PC-3 (cell line): ENCODE measurements at places on chromosomes 13 and 19.

DNA sequence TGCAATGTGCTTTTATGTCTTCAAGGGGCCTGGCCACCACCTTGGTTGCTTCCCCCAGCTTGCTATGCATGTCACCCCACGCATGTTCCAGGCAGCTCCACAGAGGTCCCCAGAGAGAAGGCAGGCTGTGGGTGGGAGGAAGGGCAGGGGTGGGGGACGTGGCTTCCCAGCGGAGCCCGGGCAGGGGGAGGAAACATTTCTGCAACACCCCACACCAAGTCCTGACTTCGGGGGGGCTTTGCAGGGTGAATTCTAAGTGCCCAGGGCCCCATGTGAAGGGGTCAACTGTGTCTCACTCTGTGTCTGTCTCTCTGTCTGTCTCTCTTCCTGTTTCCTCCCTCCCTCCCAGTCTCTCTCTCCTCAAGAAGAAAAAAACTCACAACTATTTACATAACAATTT is 39.6 kb downstream of the LTBP4 start:
- peaks cover 2% of the 10 kb centered on the region for H3K4me1 ChIP-seq
- H3K4me3 ChIP-seq: no peak overlapping the region
- no peak for DNase-seq

GRCh38 chr13:78129359-78129758 is 210.7 kb upstream of the EDNRB start:
- no peak overlapping the region for H3K27ac ChIP-seq
- no peak overlapping the region for H3K4me3 ChIP-seq

- H3K27ac ChIP-seq: no peak overlapping the region
- peaks cover 79% of the 10 kb centered on the region for H3K36me3 ChIP-seq
- no peak overlapping the region for H3K4me3 ChIP-seq
- H3K27me3 ChIP-seq: no peaks in the 10 kb centered on the region
Measured at GRCh38 chr19:10145031-10145430, 25.3 kb upstream of the EIF3G start.

- H3K27me3 ChIP-seq: peaks cover 70% of the 10 kb centered on the region
- no peaks in the 10 kb centered on the region for H3K36me3 ChIP-seq
- no peaks in the 10 kb centered on the region for H3K4me1 ChIP-seq
- no peak for DNase-seq
Measured at GRCh38 chr13:112249644-112250610, 126.2 kb upstream of the SPACA7 start.

DNA sequence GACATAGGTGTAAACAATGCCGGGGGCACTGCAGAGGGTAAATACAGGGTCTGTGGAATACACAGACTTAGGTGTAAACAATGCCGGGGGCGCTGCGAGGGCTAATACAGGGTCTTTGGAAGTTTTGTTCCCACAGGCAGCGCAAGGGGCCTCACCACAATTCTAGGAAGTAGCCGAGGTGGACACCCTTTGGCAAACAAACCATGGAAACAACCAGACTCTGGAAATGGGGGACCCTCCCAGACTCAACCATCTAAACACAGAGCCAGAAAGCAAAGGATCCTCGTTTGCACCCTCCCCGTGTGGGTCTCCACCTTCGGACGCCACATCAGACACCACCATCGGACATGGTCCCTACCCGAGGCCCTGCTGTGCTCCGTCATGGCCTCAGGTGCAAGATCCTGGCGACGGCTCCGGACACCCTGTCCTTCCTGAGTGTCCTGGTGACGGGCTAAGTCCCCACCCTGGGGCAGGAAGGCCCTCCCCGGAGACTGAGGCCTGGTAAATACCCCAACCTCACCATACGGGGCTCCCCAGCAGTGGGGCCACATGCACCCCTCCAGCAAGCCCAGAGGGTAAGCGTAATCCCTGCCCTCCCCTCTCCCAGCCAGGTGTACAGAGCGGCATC is 16.7 kb upstream of the PLPP2 start:
- H3K4me1 ChIP-seq: no peaks in the 10 kb centered on the region
- H3K4me3 ChIP-seq: no peak overlapping the region
- DNase-seq: no peak
- no peak overlapping the region for H3K27ac ChIP-seq

DNA sequence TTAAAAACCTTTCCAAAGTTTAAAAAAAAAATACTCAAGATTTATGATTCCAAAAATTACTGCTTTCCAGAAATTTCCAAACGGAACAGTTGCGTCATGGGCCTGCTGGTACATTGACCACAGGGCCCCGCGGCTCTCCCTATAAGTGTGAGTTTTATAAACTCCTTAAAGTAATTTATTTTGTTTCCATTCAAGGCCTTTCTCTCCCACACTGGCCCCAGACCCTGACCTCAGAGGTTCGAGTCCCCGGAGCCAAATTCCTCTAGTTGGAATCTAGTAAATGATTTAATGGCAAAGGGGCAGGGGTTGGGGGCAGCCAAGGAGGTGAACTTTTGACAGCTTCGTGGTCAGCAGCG is 97.5 kb downstream of the INSR start:
- H3K36me3 ChIP-seq: no peaks in the 10 kb centered on the region
- H3K4me1 ChIP-seq: peaks cover 7% of the 10 kb centered on the region; the same call in 1 of the 2 replicates
- no peaks in the 10 kb centered on the region for H3K27me3 ChIP-seq
- peak overlapping the region; percentile 88; the same call in 1 of the 2 replicates for H3K4me3 ChIP-seq

DNA sequence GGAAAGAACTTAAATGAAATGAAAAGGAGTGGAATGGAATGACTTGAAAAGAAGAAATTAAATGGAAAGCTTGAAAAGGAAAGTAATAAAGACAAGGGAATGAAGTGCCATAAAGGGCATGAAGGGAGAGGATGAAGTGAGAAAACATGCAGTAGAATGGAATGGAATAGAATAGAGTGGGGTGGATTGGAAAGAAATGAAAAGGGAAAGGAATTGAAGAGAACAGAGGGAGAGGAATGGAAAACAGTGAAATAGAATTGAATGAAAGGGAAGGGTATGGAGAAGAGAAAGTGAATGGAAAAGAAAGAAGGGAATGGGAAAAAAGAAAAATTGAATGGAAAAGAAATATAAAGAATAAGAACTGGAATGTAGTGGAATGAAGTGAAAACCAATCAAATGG is 9.2 kb upstream of the ZNF180 start:
- DNase-seq: no peak
- H3K36me3 ChIP-seq: no peaks in the 10 kb centered on the region
- no peak overlapping the region for H3K4me3 ChIP-seq
- no peaks in the 10 kb centered on the region for H3K4me1 ChIP-seq
- peaks cover 8% of the 10 kb centered on the region; the same call in 1 of the 2 replicates for H3K27me3 ChIP-seq

DNA sequence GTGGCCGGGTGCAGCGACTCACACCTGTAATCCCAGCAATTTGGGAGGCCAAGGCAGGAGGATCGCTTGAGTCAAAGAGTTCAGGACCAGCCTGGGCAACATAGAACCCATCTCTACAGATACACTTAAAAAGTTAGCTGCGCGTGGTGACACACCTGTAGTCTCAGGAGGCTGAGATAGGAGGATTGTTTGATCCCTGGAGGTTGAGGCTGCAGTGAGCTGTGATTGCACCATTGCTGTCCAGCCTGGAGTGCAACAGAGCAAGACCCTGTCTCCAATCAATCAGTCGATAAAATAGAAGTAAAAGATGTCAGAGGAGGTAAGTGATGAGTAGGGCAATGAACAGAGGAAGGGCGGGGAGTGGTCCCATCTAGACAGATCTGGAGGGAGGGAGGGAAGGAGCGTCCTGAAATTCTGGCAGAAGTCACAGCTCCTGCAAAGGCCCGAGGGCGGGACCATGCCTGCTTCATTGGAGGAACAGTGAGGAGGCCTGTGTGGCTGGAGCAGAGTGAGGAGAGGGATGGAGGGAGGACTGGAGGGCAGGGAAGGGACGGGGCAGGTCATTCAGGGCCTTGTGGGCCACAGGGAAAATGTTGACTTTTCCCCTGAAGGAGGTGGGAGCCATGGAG is 9.7 kb downstream of the SMIM24 start:
- no peaks in the 10 kb centered on the region for H3K27me3 ChIP-seq
- no peaks in the 10 kb centered on the region for H3K4me1 ChIP-seq
- no peak overlapping the region for H3K27ac ChIP-seq
- H3K4me3 ChIP-seq: no peak overlapping the region

DNA sequence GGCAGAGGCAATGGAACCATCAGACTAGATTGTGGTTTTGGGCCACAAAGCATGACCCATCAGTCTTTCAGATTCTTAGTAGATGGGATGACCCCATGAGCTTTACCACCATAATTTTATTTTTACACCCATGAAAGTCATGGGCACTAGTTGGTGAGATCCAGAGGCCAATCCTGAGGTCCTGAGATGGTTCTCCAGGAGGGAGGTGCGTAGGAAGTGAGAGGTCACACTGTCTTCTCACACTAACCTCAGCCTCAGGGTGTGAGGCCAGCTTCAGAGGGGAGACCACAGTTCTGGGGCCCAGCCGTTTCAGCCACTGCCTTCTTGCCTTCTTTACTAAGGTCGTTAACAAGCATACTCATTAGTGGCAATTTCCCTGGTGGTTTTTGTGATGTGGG is 106.4 kb downstream of the AKAP11 start:
- H3K36me3 ChIP-seq: no peaks in the 10 kb centered on the region
- no peak overlapping the region for H3K4me3 ChIP-seq
- no peaks in the 10 kb centered on the region for H3K27me3 ChIP-seq
- no peak overlapping the region for H3K27ac ChIP-seq
- H3K4me1 ChIP-seq: no peaks in the 10 kb centered on the region

GRCh38 chr13:50334115-50334778 is 319.0 kb downstream of the KCNRG start:
- H3K27ac ChIP-seq: no peak overlapping the region
- no peaks in the 10 kb centered on the region for H3K27me3 ChIP-seq
- H3K36me3 ChIP-seq: no peaks in the 10 kb centered on the region

GRCh38 chr19:23365222-23365621 is 30.0 kb downstream of the ZNF91 start:
- no peaks in the 10 kb centered on the region for H3K4me1 ChIP-seq
- peaks cover 75% of the 10 kb centered on the region for H3K36me3 ChIP-seq
- DNase-seq: peak; percentile 62
- H3K4me3 ChIP-seq: no peak overlapping the region

GRCh38 chr13:87147076-87147475 is 524.1 kb upstream of the SLITRK5 start:
- H3K4me3 ChIP-seq: no peak overlapping the region
- H3K27me3 ChIP-seq: no peaks in the 10 kb centered on the region
- H3K27ac ChIP-seq: no peak overlapping the region
- no peaks in the 10 kb centered on the region for H3K36me3 ChIP-seq
- H3K4me1 ChIP-seq: no peaks in the 10 kb centered on the region

GRCh38 chr19:56905631-56906150 is 65.2 kb upstream of the PEG3 start:
- no peaks in the 10 kb centered on the region for H3K4me1 ChIP-seq
- no peak overlapping the region for H3K27ac ChIP-seq
- H3K4me3 ChIP-seq: no peak overlapping the region
- no peaks in the 10 kb centered on the region for H3K36me3 ChIP-seq
- 0 out of 2 replicates have a peak, but pooled peaks cover 9% of the 10 kb centered on the region for H3K27me3 ChIP-seq

- peaks cover 13% of the 10 kb centered on the region for H3K4me1 ChIP-seq
- H3K27ac ChIP-seq: no peak overlapping the region
- no peak overlapping the region for H3K4me3 ChIP-seq
- no peaks in the 10 kb centered on the region for H3K36me3 ChIP-seq
- no peaks in the 10 kb centered on the region for H3K27me3 ChIP-seq
- DNase-seq: peak; percentile 66
Measured at GRCh38 chr13:75633285-75633684, 2.8 kb upstream of the LMO7 start.

GRCh38 chr19:29878973-29879654 is 62.9 kb upstream of the URI1 start:
- no peaks in the 10 kb centered on the region for H3K27me3 ChIP-seq
- no peaks in the 10 kb centered on the region for H3K4me1 ChIP-seq
- no peak overlapping the region for H3K4me3 ChIP-seq

GRCh38 chr19:11281356-11282049 is 14.5 kb upstream of the TSPAN16 start:
- no peak overlapping the region for H3K27ac ChIP-seq
- H3K36me3 ChIP-seq: no peaks in the 10 kb centered on the region
- H3K4me1 ChIP-seq: no peaks in the 10 kb centered on the region
- no peaks in the 10 kb centered on the region for H3K27me3 ChIP-seq

DNA sequence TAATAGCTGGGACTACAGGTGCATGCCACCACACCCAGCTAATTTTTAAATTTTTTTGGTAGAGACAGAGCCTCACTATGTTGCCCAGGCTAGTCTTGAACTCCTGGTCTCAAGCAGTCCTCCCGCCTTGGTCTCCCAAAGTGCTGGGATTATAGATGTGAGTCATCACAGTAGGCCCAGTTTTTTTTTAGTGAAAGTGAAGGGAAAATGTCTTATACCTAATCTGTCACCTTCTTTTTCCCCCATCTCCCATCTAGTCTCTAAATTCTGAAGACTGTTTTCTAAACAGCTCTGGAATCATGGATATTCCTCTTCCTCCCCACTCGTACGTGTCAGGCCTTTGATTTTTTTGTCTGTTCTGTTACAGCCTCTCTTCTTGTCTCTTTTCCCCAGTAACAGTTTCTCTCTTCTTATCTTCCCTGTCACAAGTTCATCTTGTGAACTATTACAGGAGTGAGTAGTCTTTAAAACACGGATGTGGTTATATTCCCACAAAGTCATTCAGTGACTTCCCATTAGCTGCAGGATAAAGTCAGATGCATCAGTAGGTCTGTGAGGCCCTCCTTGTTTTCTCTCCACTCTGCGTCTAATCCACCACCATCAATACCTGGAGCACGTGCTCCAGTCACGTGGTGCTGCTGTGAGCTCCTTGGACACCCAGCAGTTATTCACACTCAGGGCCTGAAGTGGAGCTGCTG is 2.9 kb downstream of the CDC16 start:
- no peak overlapping the region for H3K27ac ChIP-seq
- no peak for DNase-seq
- H3K27me3 ChIP-seq: no peaks in the 10 kb centered on the region

- no peak overlapping the region for H3K4me3 ChIP-seq
- peaks cover 16% of the 10 kb centered on the region for H3K4me1 ChIP-seq
- H3K36me3 ChIP-seq: peaks cover 9% of the 10 kb centered on the region; the same call in 1 of the 2 replicates
- H3K27ac ChIP-seq: peak overlapping the region; percentile 32
Measured at GRCh38 chr19:3054265-3054971, 7.9 kb downstream of the TLE5 start.

DNA sequence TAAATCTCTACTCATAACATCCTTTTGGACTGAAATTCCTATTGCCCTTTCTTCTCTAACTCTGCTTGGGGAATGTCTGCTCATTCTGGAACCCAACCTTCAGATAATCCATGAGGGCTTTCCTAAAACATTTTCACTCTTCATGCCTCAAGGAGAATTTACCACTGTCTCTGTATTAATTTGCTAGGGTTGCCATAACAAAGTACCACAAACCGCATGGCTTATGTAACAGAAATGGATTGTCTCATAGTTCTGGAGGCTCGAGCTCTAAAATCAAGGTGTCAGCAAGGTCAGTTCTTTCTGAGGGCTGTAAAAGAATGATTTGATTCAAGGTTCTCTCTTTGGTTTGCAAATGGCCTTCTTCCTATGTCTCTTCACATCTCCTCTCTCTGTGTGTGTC is 209.7 kb downstream of the LACC1 start:
- H3K4me1 ChIP-seq: no peaks in the 10 kb centered on the region
- no peak overlapping the region for H3K4me3 ChIP-seq
- H3K27ac ChIP-seq: no peak overlapping the region
- no peak for DNase-seq
- H3K36me3 ChIP-seq: no peaks in the 10 kb centered on the region

- no peak for DNase-seq
- H3K4me3 ChIP-seq: no peak overlapping the region
- H3K27me3 ChIP-seq: no peaks in the 10 kb centered on the region
Measured at GRCh38 chr13:23449398-23450162, 16.1 kb upstream of the SACS start.
